ENCODE measurements at places on chromosomes 6 and 20.

GRCh38 chr20:25637247-25637646, 13.4 kb upstream of the NANP start:
- DNase-seq, result no peak

DNA sequence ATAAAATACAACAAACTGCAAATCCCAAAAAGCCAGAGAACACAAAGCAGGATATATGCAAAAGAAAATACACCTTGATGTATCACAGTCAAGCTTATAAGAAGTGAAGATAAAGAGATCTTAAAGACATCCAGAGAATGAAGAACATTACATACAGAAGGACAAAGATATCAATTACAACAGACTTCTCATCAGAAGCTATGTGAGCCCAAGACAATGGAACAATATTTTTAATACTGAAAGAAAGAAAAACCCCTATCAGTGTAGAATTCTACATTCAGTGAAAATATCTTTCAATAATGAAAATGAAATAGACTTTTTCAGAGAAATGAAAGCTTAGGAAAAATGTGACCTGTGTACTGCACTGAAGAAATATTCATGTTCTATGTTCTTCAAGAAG, 104.5 kb upstream of the PHACTR3 start:
- DNase-seq, result no peak

GRCh38 chr6:88513920-88514319, 347.8 kb upstream of the CNR1 start:
- no peak for DNase-seq

DNA sequence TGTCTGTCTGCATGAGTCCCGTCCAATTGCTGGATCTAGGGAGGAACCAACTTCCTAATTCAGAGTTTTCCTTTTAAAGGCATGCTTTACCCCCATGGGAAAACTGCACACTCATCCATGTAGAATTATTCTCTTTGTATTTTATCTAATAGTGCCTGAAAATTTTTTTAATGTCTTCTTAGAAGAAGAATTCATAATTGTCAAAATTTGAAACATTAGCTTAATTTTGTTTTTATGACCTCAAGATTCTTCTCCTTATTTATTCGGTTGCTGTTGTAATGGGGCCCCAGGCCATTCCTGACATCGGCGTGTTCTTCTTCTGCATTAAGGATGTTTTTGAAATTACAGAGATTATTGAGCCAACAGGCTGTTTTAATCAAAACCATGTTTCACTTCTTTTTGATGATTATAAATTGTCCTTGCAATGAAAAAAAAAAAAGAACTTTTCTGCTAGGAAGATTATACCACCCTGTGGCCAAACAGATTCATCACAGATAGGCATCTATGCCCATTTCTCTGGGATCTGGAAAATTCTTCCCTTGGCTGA, 100.3 kb downstream of the ZNF217 start:
- DNase-seq, result no peak

All from effector CD4-positive, alpha-beta T cell (primary cell).